ENCODE measurements at places on chromosomes 1 and 21.

DNA sequence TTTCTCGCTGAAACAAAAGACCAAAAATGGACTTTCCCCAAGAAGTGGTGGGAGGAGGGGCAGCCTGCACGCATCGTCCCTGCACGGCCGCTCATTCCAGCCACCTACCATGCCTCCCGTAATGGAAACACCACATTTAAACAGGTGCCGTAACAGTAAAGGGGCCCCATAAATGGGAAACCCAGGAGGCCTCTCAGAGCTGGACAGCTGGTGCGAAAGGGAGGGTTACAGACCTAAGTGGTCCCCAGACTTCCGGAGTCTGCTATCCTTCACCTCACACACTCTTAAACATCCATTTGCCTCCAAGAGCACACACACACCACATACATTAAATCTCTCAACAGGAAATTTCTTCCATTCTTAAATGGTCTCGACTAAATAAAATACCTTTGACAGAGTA is 120.7 kb upstream of the SOD1 start:
- DNase-seq = no peak

DNA sequence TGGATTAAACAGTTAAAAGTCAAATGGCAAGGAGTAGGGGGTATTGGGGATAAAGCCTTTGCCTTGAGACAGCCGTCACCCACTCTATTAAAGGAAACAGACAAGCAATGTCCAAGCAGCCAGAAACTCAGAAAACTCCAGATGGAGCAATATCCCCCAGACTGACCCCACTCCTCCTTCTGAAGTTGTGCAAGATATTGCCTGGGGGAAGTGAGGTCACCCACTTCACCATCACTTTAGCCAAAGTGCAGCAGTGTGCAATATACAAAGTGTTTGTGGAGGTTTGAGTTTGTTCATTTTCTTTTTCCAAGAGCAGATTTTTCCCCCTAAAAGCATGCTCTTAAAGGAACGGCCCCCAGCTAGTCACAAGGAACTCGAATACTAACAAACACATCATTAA is 125.1 kb downstream of the ETS2 start:
- no peak for DNase-seq

- no peak for DNase-seq
Measured at GRCh38 chr21:30984889-30985288, 53.4 kb downstream of the KRTAP19-8 start.

GRCh38 chr1:211738691-211739301 is 63.4 kb upstream of the NEK2 start:
- no peak for DNase-seq

- DNase-seq = no peak
Measured at GRCh38 chr1:26418865-26419349, 8.3 kb downstream of the LIN28A start.

DNA sequence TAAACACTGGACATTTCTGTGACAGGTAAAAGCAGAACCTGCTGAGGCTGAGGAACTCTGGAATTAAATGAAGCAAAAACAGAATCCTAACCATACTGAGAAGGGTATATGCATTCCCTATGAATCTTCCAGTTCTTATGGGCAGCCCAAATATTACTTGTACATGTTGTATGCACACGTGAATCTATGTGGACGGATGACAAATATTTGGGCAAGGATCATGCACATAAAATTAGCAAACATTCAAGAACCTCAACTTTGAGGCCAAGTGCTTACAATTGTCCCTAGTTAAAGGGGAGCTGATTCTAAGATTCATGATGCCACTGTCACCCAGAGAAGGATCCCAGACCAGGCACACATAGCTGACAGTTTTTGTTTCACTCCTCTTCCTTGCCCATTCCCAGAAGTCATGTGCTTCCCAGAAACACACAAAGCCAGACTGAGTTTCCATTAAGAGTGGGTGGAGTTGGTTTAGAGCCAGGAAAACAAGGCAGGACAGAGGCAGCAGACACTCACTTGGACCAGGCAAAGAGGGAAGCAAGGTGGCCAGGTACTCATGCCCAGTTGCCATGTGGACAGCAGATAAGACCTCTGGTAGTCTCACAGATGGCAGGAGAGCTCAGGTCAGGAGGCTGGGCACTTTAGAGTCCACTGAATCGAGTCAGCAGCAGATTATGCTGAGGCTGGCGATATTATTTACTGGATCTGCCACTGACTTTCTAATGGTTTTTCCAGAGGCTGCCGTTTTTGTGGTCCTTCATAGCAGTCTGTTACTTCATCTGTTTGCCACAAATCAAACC is 25.6 kb downstream of the AK2 start:
- no peak for DNase-seq

GRCh38 chr1:70043804-70044203 is 161.6 kb downstream of the LRRC40 start:
- no peak for DNase-seq

- no peak for DNase-seq
Measured at GRCh38 chr21:20611008-20611407, 387.2 kb upstream of the NCAM2 start.

GRCh38 chr1:203342192-203342940 is 8.6 kb downstream of the FMOD start:
- peak; percentile 49 for DNase-seq

Data from effector memory CD8-positive, alpha-beta T cell (primary cell).